Psoas muscle (tissue), 8 donors: ENCODE measurements at places on chromosomes 6 and 20. TPM values are rescaled to one million over a fixed set of nuclear protein-coding genes. Genes with fewer than 3 reads are reported as not detected.
A peak's percentile ranks its signal among the peaks of the same experiment; 100 is the strongest.

GRCh38 chr6:141758430-141758829, 374.3 kb upstream of the GJE1 start:
- H3K4me3 ChIP-seq, result no peak overlapping the region
- H3K27me3 ChIP-seq, result no peaks in the 10 kb centered on the region
- no peak for DNase-seq
- H3K27ac ChIP-seq, result no peak overlapping the region
- no peaks in the 10 kb centered on the region for H3K36me3 ChIP-seq

DNA sequence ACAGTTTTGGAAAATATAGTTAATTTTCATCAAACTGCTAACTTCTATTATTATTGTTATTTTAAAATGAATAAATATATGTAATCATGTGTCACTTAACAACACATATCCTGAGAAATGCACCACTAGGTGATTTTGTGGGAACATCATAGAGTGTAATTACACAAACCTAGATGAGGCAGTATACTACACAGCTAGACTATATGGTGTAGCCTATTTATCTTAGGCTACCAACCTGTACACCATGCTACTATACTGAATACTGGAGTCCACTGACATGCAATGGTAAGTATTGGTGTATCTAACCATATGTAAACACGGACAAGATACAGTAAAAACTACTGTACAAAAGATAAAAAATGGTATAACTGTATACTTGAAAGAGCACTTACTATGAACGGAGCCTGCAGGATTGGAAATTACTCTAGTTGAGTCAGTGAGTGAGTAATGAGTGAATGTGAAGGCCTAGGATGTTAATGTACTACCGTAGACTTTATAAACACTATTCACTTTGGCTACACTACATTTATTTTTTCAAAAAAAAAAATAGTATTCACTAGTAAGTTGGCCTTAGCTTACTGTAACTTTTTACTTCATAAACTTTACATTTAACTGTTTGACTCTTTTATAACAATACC, 72.4 kb downstream of the ASCC3 start:
- H3K27me3 ChIP-seq, result no peaks in the 10 kb centered on the region
- H3K36me3 ChIP-seq, result no peaks in the 10 kb centered on the region
- no peak for DNase-seq

DNA sequence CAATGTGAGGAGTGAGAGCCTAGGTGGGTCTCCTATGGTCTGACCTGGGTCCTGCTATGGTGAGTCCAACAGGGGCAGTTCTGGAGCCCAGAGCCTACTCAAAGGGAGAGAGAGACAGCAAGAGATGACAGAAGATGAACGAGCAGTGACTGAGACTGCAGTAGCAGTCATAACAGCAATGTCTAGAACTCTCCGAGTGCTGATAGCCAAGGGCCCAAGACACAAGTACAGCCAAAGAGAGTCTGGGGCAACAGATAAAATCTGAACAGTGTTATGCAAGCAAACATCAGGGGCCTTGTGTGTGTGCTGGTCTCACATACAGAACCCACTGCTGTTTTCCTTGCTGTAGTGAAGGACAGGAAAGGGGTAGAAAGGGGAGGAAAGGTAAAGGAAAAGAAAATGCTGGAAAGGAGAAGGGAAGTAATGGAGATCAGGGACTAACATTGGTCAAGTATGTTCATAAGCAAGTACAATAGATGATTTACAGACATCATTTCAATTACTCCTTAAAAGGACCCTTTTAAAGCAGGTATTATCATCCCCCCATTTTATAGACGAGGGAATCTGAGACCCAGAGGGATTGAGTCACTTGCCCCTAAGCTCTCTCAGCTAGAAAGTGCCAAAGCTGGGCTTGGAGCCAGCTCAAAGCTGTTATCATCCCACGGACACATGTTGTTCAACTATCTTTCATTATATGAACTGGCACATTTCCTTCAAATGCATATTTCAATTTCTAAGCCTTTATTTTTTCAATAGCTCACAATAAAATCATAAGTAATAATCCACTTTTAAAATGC, 182.3 kb upstream of the RAB32 start:
- H3K36me3 ChIP-seq, result no peaks in the 10 kb centered on the region
- H3K4me1 ChIP-seq, result no peaks in the 10 kb centered on the region
- H3K27me3 ChIP-seq, result no peaks in the 10 kb centered on the region
- no peak overlapping the region for H3K4me3 ChIP-seq
- DNase-seq, result no peak

Gene PPP1R14C
- 13.3 TPM for total RNA-seq

Gene KCNS1
- not detected for total RNA-seq

GRCh38 chr20:4811661-4812181, 90.0 kb downstream of the PRND start:
- H3K4me3 ChIP-seq, result no peak overlapping the region
- peak; percentile 64 for DNase-seq
- no peak overlapping the region for H3K27ac ChIP-seq
- no peaks in the 10 kb centered on the region for H3K4me1 ChIP-seq

- no peaks in the 10 kb centered on the region for H3K36me3 ChIP-seq
- H3K27me3 ChIP-seq, result peaks cover 1% of the 10 kb centered on the region
- H3K27ac ChIP-seq, result no peak overlapping the region
- no peak overlapping the region for H3K4me3 ChIP-seq
Measured at GRCh38 chr6:167485186-167485978, 160.5 kb downstream of the TTLL2 start.

Gene OR2H1
- total RNA-seq, result not detected

- no peak overlapping the region for H3K4me3 ChIP-seq
- no peak for DNase-seq
- no peaks in the 10 kb centered on the region for H3K27me3 ChIP-seq
- peaks cover 17% of the 10 kb centered on the region for H3K36me3 ChIP-seq
- no peak overlapping the region for H3K27ac ChIP-seq
Measured at GRCh38 chr6:99416892-99417767, 8.0 kb downstream of the PNISR start.

DNA sequence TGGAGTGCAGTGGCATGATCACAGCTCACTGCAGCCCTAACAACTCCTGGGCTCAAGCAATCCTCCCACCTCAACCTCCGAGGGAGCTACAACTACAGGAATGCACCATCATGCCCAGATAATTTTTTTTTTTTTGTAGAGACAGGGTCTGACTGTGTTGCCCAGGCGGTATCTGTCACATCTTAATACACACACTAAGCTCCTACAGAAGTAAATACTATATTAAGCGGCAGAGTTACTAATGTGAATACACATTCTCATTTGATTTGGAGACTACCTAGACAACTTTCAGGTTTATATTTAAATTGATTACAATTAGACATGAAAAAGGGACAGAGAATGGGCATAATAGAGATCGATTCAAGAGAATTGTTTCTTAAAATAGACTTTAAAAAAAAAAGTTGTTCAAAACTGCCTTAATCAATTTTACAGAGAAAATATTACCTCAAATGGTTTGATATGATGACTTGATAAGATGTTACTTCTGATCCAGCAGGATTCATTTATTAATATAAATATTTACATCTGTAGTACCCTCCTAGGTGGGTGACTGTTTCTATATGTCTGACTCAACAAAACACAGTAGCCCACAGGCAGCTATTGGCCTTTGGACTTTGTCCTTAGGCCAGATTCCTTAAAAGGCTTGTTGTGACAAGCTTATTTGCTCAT, 7.1 kb upstream of the LOC128125822 start:
- H3K4me1 ChIP-seq, result peaks cover 26% of the 10 kb centered on the region
- no peaks in the 10 kb centered on the region for H3K27me3 ChIP-seq
- no peak overlapping the region for H3K4me3 ChIP-seq
- H3K36me3 ChIP-seq, result no peaks in the 10 kb centered on the region
- no peak for DNase-seq

GRCh38 chr6:138454981-138455706, 44.1 kb downstream of the NHSL1 start:
- no peaks in the 10 kb centered on the region for H3K36me3 ChIP-seq
- H3K4me3 ChIP-seq, result no peak overlapping the region
- no peaks in the 10 kb centered on the region for H3K27me3 ChIP-seq

- DNase-seq, result no peak
- H3K27me3 ChIP-seq, result peaks cover 2% of the 10 kb centered on the region
Measured at GRCh38 chr6:2480267-2480966, 235.0 kb upstream of the GMDS start.

GRCh38 chr6:155066361-155066760, 71.2 kb downstream of the TIAM2 start:
- no peak for DNase-seq
- no peak overlapping the region for H3K4me3 ChIP-seq
- H3K36me3 ChIP-seq, result no peaks in the 10 kb centered on the region
- no peaks in the 10 kb centered on the region for H3K4me1 ChIP-seq
- H3K27ac ChIP-seq, result no peak overlapping the region
- H3K27me3 ChIP-seq, result no peaks in the 10 kb centered on the region

GRCh38 chr6:122082370-122082769, 317.1 kb upstream of the HSF2 start:
- no peak overlapping the region for H3K4me3 ChIP-seq
- no peaks in the 10 kb centered on the region for H3K36me3 ChIP-seq
- no peaks in the 10 kb centered on the region for H3K27me3 ChIP-seq
- no peaks in the 10 kb centered on the region for H3K4me1 ChIP-seq
- DNase-seq, result no peak
